ENCODE measurements at places on chromosomes 6 and 20.

DNA sequence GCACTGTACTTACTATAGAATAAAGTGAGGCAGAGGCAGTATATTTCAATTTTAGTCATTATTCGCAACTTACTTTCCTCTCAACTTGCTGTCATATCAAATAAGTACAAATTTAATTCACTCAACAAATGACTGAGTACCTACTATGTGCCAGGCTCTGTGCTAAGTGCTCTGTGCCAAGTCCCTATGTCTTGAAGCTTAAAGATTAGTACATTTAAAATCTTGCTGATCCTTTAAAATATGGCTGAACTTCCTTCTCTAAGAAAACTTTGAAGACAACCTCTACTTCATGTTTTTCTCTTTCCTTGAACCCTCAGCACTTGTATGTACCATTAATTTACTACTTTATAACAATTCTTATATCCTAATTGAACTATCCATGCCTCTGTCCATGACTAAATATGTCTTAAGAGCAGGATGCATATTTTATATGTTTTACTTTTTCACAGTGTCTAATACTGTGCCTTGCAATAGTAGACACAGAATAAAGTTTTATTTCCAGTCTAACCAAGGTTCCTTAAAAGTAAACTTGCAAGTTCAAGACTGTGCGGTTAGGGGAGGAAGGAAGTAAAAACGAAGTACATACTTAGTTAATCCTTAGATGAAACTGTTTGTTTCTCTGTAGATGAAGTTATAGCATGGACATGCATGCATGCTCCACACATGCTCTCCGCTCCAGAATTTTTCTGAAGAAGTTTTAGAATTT is 10.0 kb upstream of the LATS1 start:
- DNase-seq = no peak

DNA sequence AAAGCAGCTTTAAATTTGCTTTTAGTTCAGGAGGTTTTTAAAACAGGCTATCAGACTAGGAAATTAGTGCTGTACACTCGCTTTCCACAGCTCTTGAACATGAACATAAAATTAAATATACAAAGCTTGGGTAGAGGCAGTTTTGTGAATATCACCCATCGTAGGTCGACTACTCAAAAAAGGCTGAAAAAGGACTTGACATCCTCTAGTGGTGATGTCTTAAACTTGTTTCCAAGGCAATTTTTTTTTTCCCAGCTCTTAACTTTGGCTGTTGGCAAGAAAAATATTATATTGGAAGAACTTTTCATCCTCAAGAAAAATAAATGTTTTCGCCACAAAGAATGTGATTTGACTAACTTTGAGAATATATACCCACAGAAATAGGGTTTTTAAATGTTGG is 2.9 kb downstream of the MAP7 start:
- no peak for DNase-seq

GRCh38 chr20:36885356-36885755 is 9.4 kb downstream of the TLDC2 start:
- no peak for DNase-seq

GRCh38 chr6:93105907-93106306 is 313.5 kb downstream of the EPHA7 start:
- DNase-seq = no peak

GRCh38 chr6:53795702-53796450 is 1.1 kb downstream of the LRRC1 start:
- DNase-seq = no peak

GRCh38 chr6:83132121-83132520 is 60.9 kb downstream of the PGM3 start:
- no peak for DNase-seq

DNA sequence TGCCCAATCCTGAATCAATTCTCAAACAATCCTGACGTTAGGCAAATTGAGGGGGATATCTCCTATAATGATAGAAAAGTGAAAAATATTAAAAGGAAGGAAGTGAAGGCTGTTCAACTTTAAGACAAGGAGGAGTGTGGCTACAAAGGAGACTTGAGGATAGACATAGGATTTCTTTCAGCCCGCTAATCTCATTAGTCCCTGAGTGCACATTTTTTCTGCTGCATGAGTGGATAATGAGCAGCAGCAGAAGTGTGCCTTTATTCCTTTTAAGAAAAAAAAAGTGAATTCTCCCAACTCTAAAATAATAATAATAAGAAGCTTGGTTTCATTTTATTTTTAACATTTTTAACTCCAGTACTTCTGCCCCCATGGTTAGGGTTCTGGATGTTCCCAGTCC is 102.0 kb downstream of the SPTLC3 start:
- no peak for DNase-seq

Measured in left renal cortex interstitium (tissue), 4 donors.